ENCODE measurements at places on chromosomes 7 and 10.

GRCh38 chr10:50576245-50576815, 47.4 kb downstream of the SGMS1 start:
- no peak for DNase-seq

- no peak for DNase-seq
These were observed 69.4 kb downstream of the VOPP1 start for GRCh38 chr7:55502858-55503440.

GRCh38 chr10:92239600-92240288, 51.1 kb downstream of the CPEB3 start:
- DNase-seq = no peak

- DNase-seq = no peak
These were observed 258.6 kb downstream of the CNTNAP2 start for GRCh38 chr7:146375170-146375569.

- no peak for DNase-seq
These were observed 10.3 kb downstream of the CRHR2 start for GRCh38 chr7:30671793-30672465.

- no peak for DNase-seq
These were observed 721.9 kb downstream of the TNS3 start for GRCh38 chr7:46859963-46860475.

- DNase-seq = no peak
These were observed 52.3 kb downstream of the NEURL1 start for GRCh38 chr10:103545771-103546281.

DNA sequence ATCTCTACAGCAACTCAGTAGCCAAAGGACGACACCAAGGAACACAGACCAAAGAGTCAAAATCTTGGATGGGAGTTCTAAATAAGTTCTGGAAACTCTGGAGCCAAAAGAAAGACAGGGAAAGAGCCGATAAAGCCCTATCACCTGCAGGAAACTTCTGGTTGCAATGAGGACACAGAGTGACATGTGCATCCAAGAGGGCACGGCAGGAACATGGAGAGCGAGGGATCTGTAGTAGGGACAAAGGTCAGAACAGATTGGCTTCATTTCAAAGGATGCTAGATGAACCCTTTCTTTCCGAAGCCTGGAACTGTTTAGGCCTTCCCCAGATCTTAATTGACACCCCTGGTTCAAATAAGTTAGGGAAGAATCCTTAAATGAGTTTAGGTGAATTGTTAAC, 39.5 kb downstream of the CACNA2D1 start:
- no peak for DNase-seq

GRCh38 chr7:133386205-133386604, 133.3 kb downstream of the EXOC4 start:
- DNase-seq = no peak
